ENCODE measurements at places on chromosomes 4 and X. TPM values are rescaled to one million over a fixed set of nuclear protein-coding genes. Genes with fewer than 3 reads are reported as not detected.

- no peak for DNase-seq
Observed at GRCh38 chr4:8371596-8371995, 68.9 kb downstream of the ACOX3 start.

GRCh38 chrX:110568441-110568840, 209.8 kb downstream of the RTL9 start:
- DNase-seq = no peak

Gene USP27X
- 1.6 TPM for total RNA-seq

DNA sequence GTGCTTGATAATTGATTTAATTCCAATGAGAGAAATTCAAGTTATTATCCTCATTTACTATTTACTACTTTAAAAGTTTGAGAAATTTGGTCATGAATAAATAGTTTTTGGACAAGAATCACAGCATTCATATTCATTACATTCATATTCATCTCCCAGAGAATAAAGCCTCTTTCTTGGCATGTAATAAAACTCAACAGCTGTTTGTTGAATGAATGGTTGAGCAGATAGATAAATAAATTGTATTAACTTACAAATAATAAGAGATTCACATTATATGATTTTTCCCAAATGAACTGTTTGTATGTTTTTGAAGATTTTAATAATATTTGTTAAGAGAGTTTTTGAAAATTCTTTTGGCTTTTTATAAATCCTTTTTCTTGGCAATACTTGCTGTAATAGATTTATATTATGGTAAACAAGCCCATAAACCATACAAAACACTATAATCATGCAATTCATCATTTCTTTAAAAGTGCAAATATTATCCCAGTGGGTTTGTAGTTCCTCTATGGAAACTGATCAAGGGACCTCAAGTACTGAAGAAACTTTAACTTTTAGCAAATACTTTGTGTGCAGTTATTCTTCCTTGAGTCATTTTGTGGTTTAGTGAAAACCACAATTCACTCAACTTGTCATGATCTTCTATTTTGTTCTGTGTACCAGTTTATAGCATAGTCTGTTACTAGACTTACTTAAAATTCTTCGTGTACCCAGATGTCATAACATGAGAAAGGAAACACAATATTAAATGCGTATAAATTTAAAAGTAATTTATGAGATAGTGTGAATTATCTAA, 371.8 kb downstream of the ADGRL3 start:
- peak; percentile 39 for DNase-seq

DNA sequence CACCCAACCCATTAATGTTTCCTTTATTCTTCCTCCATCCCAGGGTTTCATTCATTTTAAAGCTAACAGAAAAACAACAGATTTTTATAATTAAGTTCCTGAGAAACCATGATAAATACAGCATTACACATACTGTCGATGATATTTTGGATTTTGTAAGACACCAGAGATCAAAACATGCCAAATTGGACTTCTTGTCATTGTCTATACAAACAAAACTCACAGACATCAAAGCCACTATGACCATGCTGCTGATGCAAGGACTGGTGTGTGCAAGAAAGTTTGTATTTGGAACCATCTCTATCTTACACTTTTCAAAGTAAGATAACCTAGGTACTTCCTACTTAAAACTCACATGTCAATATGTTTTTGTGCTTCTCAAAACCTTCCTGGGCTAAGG, 294.0 kb upstream of the UGT8 start:
- no peak for DNase-seq

GRCh38 chr4:59971952-59972351, 1228.2 kb upstream of the ADGRL3 start:
- no peak for DNase-seq

GRCh38 chrX:1894740-1895139, 279.9 kb downstream of the ASMT start:
- DNase-seq = no peak

Gene PF4V1
- not detected for total RNA-seq

Gene SRD5A3
- total RNA-seq = 8.4 TPM

- no peak for DNase-seq
Observed at GRCh38 chr4:113692809-113693411, 68.6 kb downstream of the CAMK2D start.

Gene XAGE2
- not detected for total RNA-seq

Gene RNF175
- not detected for total RNA-seq

- no peak for DNase-seq
Observed at GRCh38 chrX:790041-790506, 159.5 kb downstream of the SHOX start.

DNA sequence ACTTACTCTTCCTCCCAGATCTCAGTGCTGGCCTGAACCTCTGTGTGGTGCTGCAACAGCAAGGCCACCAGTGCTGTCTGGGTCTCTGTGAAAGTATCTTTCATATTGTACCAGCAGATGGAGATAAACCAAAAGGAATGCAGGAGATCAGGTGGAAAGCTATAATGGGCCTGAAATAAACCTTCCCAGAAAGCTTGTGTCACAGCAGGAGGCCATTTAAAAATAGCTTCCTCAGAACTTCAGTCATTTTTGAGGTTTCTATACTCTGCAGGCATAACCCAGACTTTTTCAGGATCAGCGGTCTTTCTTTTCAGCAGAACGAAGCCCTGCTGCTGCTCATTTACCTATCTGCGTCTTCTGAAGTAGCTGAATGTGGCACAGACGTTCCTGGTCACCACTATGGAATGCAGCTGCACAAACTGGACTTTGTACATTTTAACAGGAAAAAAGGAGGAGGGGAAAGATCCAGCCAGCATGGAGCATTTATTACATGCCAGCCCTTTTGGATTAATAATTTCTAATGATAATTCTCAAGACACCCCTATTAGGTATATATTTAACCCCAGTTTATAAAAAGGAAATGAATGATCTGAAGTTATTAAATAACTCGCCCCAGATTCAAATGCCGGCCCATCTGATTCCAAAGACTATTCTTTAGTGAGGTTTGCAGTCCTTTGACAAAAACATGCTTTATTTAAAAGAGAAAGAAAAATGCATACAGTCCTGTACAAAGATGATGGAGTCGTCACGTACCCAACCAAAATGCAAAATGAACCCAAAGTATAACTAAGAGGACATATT, 119.7 kb downstream of the NFKB1 start:
- DNase-seq = peak; percentile 83

Gene CYLC1
- total RNA-seq = not detected

DNA sequence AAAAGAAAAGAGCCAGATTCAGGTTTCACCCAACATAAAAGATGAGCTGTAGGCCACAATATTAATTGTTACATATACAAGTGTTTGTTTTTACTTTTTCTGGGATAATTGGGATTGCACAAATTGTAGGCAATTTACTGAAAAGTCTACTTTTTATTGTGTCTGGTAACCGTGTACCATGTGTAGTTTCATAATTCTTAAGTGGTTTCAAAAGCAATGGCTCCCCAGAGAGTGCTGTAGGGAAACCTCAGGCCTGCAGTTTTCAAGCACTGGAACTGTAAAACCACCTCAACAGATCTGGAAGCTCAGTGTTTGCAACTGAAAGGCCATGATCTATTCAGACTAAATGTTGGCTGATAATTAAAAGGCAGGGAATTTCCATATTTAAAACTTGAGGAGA, 53.9 kb upstream of the MMAA start:
- no peak for DNase-seq

GRCh38 chrX:34341258-34341657, 209.1 kb upstream of the FAM47A start:
- peak; percentile 6 for DNase-seq

Gene BEX1
- total RNA-seq = 22.1 TPM

GRCh38 chrX:16143968-16144367, 20.6 kb downstream of the GRPR start:
- DNase-seq = no peak

- no peak for DNase-seq
Observed at GRCh38 chrX:148268673-148269072, 231.7 kb upstream of the AFF2 start.

Gene FAM13A
- 9.8 TPM for total RNA-seq

Gene CT55
- 1.5 TPM for total RNA-seq

Gene TXK
- total RNA-seq = not detected

GRCh38 chr4:41002309-41002708, 212.0 kb downstream of the APBB2 start:
- DNase-seq = no peak

Gene HEPH
- total RNA-seq = not detected

GRCh38 chr4:74640111-74640903, 154.0 kb downstream of the BTC start:
- DNase-seq = peak; percentile 38

Gene TKTL2
- total RNA-seq = not detected

DNA sequence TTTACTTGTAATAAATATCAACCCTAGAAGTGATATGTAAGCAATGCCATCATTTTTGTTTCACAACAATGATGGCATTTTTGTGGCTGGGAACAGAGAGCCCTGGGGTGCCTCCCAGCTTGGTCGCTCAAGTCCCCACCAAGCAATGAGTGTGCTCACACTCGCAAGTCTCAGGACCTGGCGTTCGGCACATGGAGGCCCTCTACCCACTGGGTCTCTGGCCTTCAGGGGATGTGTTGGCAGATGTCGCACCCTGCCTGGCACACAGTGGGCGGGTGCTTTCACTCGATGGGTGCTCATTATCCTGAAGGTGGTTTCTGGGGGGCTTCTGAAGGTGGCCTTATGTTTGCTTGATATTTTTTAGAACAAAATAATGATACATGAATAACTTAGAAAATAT, 74.7 kb upstream of the STS start:
- DNase-seq = no peak

- DNase-seq = no peak
Observed at GRCh38 chr4:113524505-113525186, 236.9 kb downstream of the CAMK2D start.

DNA sequence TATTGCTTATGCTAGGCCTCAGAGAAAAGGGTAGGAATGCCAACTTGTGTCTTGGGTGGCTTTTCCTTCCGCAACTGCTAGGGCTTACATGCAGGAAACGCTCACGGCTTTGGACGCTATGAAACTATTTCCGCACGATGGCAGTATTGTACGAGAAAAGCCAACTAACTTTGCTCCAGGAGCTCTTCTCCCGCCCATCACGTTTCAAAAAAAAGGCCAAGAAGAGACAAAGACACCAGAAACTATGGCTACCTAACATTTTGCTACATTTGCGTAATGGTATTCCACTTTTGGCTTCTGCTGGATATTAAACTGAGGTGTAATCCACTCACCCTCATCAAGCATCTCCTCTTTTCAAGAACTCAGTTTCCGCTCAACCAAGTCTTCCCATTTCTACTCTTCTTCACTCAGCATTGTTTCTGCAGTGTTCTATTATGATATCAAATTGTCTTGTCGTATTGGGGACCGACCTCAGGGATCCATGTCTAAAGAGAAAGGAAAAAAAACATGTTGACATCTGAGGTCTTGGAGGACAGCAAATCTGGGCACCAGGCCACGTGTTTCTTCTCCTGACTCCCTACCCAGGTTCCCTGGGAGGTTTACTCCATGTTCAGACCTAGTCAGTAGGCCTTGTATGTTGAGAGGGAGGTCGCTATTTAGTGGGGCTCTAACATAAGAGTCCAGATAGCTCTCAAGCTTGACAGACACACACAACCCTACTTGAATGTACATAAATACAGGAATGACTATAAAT, 239.4 kb upstream of the STK26 start:
- no peak for DNase-seq

GRCh38 chr4:36722986-36723385, 441.6 kb downstream of the DTHD1 start:
- DNase-seq = no peak

- no peak for DNase-seq
Observed at GRCh38 chr4:174494726-174495125, 27.6 kb downstream of the HPGD start.

Gene PROM1
- 0.02 TPM for total RNA-seq

Gene TMEM47
- 0.12 TPM for total RNA-seq

- no peak for DNase-seq
Observed at GRCh38 chrX:24242649-24243175, 71.2 kb downstream of the SUPT20HL2 start.

Gene CPE
- 10.3 TPM for total RNA-seq

Gene INTU
- total RNA-seq = 3.3 TPM

Gene CAPN6
- not detected for total RNA-seq

DNA sequence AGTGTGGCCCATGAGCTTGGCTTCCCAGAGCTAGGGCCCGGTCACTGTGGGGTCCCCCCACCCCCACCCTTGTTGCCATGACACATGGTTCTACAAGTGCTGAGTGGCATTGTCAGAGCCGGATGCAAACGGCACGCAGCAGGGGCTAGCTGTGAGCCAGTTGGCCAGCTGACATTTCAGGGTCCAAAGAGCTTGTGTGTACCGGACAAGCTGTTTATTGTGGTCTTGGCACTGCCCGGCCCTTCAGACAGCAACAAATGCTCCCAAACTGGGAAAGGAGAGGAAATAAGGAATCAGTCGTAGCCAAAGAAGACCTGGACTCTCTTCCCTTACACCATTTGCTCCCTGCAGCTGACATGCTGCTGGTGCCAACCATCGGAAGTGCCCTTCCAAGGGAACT, 36.8 kb downstream of the TSC22D3 start:
- DNase-seq = no peak

Gene HOPX
- total RNA-seq = not detected

- no peak for DNase-seq
Observed at GRCh38 chr4:153528705-153529485, 62.7 kb downstream of the TMEM131L start.

Gene EGF
- total RNA-seq = 8.0 TPM

Gene RLIM
- 53.3 TPM for total RNA-seq

GRCh38 chrX:125492439-125492838, 172.8 kb downstream of the TEX13C start:
- DNase-seq = no peak

Gene DCAF4L1
- not detected for total RNA-seq

DNA sequence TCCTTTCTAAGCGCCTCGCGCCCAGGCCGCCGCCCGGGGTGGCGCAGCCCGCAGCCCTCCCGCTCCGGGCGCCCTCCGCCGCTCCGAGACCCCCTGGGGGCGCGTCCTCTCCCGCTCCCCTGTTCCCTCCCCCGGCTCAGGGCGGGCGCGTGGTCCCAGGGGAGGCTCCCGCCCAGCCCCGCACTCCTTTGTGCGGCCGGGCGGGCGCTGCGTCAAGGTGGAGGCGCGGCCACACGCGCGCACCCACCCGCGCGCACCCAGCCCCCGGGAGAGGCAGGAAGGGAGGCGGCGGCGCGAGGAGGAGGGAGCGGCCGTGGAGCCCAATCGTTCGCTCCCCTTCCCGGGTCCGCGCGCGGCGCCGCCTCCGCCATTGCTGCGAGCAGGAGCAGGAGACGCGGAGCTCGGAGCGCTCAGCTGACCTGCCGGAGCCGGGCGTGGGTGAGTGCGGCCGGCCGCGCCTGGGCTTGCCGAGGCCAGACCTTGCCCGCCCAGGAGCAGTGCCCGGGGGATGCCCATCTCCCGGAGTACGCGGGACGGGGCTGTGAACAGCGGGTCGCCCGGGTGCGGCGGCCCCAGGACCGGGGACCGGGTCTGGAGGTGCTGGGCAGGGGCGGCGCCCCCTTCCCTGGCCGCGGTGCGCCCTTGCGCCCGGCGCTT, at the start of gene NSG1:
TSS of gene NSG1 (plus strand) at position 367 of the 657 bp plus-strand sequence. CDS start 528 bp downstream, outside the sequence.
- DNase-seq = no peak

- DNase-seq = no peak
Observed at GRCh38 chr4:169058312-169058711, 48.3 kb upstream of the CBR4 start.

All from A172 (cell line).